Chondrocyte (in vitro differentiated cells): ENCODE measurements at places on chromosomes 12 and 14. TPM values are rescaled to one million over a fixed set of nuclear protein-coding genes. Genes with fewer than 3 reads are reported as not detected.

The CHGA gene
- not detected in 3 replicates for total RNA-seq

The PPM1H gene
- 34.3 to 55.9 TPM (median 44.8 TPM) in 3 replicates for total RNA-seq

DNA sequence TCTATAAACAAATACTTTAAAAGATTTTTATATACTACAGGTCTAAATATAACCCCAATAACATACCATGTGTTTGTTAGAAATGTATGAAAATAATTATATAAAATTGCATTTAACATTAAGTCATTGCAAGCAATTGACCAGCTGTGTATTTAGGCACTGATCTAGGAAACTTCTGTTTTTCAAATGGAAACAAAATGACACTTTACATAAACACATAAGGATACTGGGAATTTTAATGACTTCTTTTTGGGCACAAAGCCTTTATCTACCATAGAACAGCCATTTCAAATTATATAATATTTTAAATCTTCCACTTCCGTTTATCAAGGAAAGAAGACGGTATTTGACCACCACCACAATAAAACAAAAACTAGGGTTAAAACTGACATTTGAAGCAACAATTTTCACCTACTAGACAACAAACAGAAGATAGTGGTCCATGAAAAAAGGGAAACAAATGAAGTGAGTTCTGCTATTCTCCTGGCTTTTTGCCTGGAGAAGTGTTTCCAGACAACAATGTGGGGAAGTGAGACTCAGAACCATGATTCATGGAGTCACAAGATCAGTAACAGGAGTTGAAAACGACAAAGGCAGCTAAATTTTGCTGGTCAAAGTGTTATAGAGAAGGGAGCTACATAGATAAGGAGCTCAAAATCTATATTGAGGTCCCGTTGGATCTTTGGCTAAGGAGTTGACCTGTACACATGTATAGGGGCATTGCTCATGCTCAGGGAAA lies 475.1 kb downstream of the TRHDE start:
- peaks cover 3% of the 10 kb centered on the region for H3K36me3 ChIP-seq
- no peak for DNase-seq
- no peaks in the 10 kb centered on the region for H3K4me1 ChIP-seq
- no peak overlapping the region for H3K4me3 ChIP-seq

- no peaks in the 10 kb centered on the region for H3K4me1 ChIP-seq
- DNase-seq: no peak
- no peak overlapping the region for H3K4me3 ChIP-seq
- peaks cover 4% of the 10 kb centered on the region for H3K27me3 ChIP-seq
- H3K36me3 ChIP-seq: no peaks in the 10 kb centered on the region
- H3K27ac ChIP-seq: no peak overlapping the region
Observed at GRCh38 chr12:10075451-10075850, 23.3 kb downstream of the CLEC1A start.

DNA sequence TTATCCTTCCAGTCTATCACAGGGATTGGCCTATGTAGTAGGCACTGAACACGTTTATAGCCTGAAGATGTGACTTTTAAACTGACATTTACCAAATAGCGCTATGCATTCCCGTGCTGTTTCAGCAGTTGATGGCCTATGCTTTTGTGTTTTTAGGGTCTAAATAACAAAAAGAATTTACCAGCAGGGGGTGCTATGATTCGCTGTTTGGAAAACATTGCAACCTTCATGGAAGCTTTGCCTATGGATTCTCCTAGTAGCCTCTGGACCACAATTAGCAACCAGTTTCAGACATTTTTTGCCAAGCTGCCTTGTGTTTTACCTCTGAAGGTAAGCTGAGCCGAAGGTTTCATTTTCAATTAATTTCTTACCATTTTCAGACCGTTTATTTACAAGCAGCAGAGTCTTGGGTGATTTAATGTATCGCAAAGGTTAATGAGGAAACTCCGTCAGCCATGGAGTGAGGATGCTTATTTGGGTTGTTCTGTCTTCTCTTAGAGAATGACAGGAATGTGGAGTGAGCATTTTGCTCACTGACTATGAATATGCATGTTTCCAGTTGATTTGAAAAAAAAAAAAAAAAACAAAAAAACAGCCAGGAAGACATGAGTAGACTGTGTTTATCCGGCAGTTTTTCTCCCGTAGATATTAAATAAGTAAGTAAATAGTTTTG lies 133.1 kb downstream of the PRIMA1 start:
- no peak overlapping the region for H3K27ac ChIP-seq
- no peak overlapping the region for H3K4me3 ChIP-seq
- peaks cover 9% of the 10 kb centered on the region for H3K27me3 ChIP-seq
- no peaks in the 10 kb centered on the region for H3K36me3 ChIP-seq
- DNase-seq: no peak

DNA sequence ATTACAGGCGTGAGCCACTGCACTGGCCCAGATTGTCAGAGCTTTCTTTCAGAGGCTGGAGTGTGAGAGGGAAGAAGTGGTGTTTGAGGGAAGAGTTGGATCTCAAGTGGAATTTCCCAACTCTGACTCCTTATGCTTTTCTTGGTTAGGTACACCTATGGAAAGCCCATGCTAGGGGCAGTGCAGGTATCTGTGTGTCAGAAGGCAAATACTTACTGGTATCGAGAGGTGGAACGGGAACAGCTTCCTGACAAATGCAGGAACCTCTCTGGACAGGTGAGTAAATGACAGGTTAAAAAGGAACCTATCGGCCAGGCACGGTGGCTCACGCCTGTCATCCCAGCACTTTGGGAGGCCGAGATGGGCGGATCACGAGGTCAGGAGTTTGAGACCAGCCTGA lies 14.9 kb downstream of the A2ML1 start:
- H3K4me3 ChIP-seq: no peak overlapping the region
- no peaks in the 10 kb centered on the region for H3K4me1 ChIP-seq
- peaks cover 26% of the 10 kb centered on the region for H3K27me3 ChIP-seq

- H3K27ac ChIP-seq: no peak overlapping the region
- no peak overlapping the region for H3K4me3 ChIP-seq
- peaks cover 3% of the 10 kb centered on the region for H3K4me1 ChIP-seq
- DNase-seq: peak; percentile 68
- H3K27me3 ChIP-seq: peaks cover 16% of the 10 kb centered on the region
- H3K36me3 ChIP-seq: no peaks in the 10 kb centered on the region
Observed at GRCh38 chr14:100575266-100575995, 11.8 kb downstream of the BEGAIN start.

DNA sequence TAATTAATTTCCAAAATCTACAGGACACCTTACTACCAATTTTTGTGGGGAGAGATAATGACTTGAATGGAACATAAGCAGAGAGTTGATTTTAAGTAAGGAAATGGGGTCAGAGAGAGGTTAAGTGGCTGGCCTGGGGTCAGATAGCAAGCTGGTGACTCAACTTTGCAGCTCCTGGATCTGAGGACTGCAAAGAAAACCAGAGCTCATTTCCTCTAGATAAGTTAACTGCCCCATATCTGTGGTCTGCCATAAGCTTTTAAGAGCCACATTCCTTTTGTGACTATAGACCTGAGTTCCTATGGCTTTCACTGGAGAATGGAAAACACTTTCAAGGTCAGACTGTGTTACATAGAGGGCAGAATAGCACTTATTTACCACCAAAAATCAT lies 201.2 kb upstream of the PRICKLE1 start:
- no peak overlapping the region for H3K27ac ChIP-seq
- H3K4me3 ChIP-seq: no peak overlapping the region
- no peak for DNase-seq
- H3K36me3 ChIP-seq: no peaks in the 10 kb centered on the region

GRCh38 chr14:69635981-69636639 lies 24.7 kb downstream of the SUSD6 start:
- no peak for DNase-seq
- no peaks in the 10 kb centered on the region for H3K27me3 ChIP-seq
- H3K4me3 ChIP-seq: no peak overlapping the region

DNA sequence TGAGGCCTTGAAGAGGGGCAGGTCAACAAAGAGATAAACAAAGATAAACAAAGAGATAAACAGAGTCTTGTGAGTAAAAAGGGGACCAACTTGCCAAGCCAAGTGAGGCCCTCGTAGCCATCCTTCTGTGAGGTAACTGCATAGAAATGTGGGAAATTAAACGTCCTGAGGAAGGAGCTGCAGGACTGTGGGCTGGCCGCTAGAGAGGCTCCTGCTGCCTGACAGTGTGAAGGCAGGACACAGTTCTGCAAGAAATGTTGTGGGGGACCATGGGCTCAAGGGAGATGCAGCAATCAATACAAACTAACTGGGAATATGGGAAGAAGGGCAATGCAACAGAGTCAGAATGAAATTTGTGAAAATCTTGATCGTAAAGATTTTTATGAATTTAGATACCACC lies 91.9 kb downstream of the SLC8A3 start:
- no peak overlapping the region for H3K4me3 ChIP-seq
- H3K27me3 ChIP-seq: peaks cover 9% of the 10 kb centered on the region
- no peak overlapping the region for H3K27ac ChIP-seq

DNA sequence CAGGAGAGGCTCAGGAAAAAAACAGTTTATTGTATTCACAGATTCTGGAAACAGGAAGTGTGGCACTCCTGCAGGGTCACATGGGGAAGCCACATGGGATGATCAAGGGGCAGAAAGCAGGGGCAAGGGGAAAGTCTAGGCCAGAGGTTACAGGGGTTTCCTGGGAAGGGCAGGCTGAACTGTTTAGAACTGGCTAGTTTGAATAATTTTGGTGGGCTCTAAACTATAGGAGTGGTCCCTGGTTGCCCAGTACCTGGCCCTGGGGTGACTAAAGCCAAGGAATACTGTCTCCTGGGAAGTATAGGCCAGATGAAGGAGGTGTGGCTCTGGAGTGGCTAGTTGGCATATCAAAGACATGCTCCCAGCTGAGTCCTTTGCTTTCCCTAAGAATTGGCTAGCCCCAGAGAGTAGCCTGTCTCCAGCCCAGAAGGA lies 169.2 kb downstream of the SLC41A2 start:
- no peaks in the 10 kb centered on the region for H3K27me3 ChIP-seq
- no peaks in the 10 kb centered on the region for H3K36me3 ChIP-seq
- no peak overlapping the region for H3K4me3 ChIP-seq

DNA sequence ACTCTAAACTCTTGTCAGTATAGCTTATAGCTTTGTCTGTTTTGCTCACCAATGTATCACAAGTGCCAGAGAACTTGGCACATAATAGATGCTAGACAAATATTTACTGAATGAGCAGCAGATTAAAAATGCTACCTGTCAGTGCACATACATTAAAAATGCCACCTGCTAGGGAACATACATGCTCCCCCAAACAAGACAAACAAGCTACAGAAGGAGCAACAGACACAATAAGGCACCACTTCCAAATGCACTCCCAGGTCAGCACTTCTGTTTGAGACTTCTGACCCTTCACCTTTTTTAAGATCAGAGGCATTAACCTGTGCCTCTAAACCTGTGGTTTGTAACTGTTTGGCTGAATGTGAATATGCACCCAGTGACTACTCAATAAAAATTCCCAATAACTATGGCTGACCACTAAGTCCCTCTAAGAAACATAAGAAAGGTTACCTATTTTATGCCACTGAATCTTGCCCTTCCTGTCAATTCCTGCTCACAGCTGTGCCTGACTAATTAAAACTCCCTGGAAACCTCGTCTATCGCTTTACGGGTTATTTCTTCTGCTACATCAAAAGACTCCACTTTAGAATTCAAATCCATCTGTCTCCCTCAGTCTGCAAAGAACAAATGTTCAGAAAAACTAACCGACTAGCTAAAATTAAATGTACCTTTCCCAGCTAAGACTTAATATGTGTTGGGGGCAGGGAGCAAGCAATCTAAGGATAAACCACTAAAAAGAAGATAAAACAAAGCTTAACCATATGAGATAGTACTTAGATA lies 41.0 kb downstream of the HECTD4 start:
- H3K27me3 ChIP-seq: no peaks in the 10 kb centered on the region
- H3K4me3 ChIP-seq: no peak overlapping the region
- peaks cover under 1% of the 10 kb centered on the region for H3K36me3 ChIP-seq
- H3K4me1 ChIP-seq: peaks cover 13% of the 10 kb centered on the region

GRCh38 chr12:115313929-115314328 lies 630.0 kb upstream of the TBX3 start:
- peaks cover 6% of the 10 kb centered on the region for H3K4me1 ChIP-seq
- H3K27ac ChIP-seq: no peak overlapping the region
- no peak for DNase-seq
- peaks cover 4% of the 10 kb centered on the region for H3K27me3 ChIP-seq
- no peak overlapping the region for H3K4me3 ChIP-seq
- peaks cover 1% of the 10 kb centered on the region for H3K36me3 ChIP-seq

- H3K4me3 ChIP-seq: no peak overlapping the region
- H3K27ac ChIP-seq: no peak overlapping the region
- H3K36me3 ChIP-seq: no peaks in the 10 kb centered on the region
- no peaks in the 10 kb centered on the region for H3K4me1 ChIP-seq
- DNase-seq: no peak
Observed at GRCh38 chr14:76509311-76509710, 133.4 kb downstream of the ESRRB start.

GRCh38 chr14:48125654-48126053 lies 450.2 kb upstream of the MDGA2 start:
- H3K4me3 ChIP-seq: no peak overlapping the region
- H3K36me3 ChIP-seq: no peaks in the 10 kb centered on the region
- no peak for DNase-seq

GRCh38 chr12:79294590-79294989 lies 396.2 kb downstream of the PAWR start:
- H3K4me3 ChIP-seq: no peak overlapping the region
- peaks cover 16% of the 10 kb centered on the region for H3K27me3 ChIP-seq
- H3K27ac ChIP-seq: no peak overlapping the region
- H3K36me3 ChIP-seq: no peaks in the 10 kb centered on the region
- no peaks in the 10 kb centered on the region for H3K4me1 ChIP-seq

DNA sequence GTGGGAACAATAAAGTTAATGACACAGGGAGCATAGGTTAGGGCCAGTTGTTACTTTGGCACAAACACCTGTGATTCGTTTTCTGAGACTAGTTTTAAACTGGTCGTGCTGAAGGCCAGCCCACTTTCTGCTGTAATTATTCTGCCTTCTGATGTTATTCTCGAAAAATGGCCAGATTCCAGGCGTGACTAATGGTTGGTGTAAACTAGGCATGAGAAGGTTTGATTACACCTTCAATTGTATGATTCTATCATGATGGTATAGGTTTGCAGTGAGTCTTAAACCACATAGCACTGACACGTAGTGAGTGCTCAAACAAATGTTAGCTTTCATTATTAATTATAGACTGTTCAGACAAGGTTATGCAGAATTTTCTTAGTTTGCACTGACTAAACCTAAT lies 39.0 kb downstream of the CKB start:
- H3K27me3 ChIP-seq: no peaks in the 10 kb centered on the region
- peaks cover 6% of the 10 kb centered on the region for H3K4me1 ChIP-seq
- no peak for DNase-seq
- H3K36me3 ChIP-seq: peaks cover 11% of the 10 kb centered on the region
- H3K4me3 ChIP-seq: no peak overlapping the region

DNA sequence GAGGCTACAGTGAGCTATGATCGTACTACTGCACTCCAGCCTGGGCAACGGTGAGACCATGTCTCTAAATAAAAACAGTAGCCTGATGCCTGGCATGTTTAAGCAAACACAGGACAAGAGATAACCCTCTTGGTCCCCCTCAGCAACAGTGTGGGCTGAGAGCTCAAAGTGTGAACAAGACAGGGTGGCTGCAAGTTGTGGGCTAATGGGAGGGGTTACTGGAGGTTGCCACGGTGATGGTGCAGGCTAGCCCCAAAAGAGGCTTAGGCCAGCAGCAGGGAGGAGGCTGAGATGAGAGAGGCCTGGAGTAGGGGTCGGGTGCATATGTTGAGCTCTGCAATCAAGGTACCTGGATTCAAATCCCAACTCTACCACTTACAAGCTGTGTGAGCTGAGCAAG lies 3.4 kb upstream of the LGMN start:
- no peaks in the 10 kb centered on the region for H3K27me3 ChIP-seq
- peaks cover 20% of the 10 kb centered on the region for H3K4me1 ChIP-seq
- H3K36me3 ChIP-seq: no peaks in the 10 kb centered on the region
- H3K27ac ChIP-seq: no peak overlapping the region
- no peak overlapping the region for H3K4me3 ChIP-seq
- DNase-seq: no peak
